Activated CD8-positive, alpha-beta memory T cell treated with anti-CD3 and anti-CD28 coated beads, Interleukin-2, amount 10 ng/mL, durations not matched to agents 7 days and 5 days (primary cell): ENCODE measurements at places on chromosomes 7 and 10. TPM values are rescaled to one million over a fixed set of nuclear protein-coding genes. Genes with fewer than 3 reads are reported as not detected.

The DENND2A gene
- total RNA-seq, result not detected

GRCh38 chr7:136194878-136195277 is 217.7 kb upstream of the MTPN start:
- no peak for DNase-seq

- DNase-seq, result no peak
Measured at GRCh38 chr10:14008740-14009080, 322.0 kb downstream of the FRMD4A start.

The RHBDD2 gene
- 48.0 TPM for total RNA-seq

- DNase-seq, result no peak
Measured at GRCh38 chr7:80666376-80666775, 27.9 kb downstream of the CD36 start.

The FAM25G gene
- total RNA-seq, result not detected

GRCh38 chr7:17370901-17371585 is 72.6 kb downstream of the AHR start:
- no peak for DNase-seq

The HOXA11 gene
- total RNA-seq, result not detected

DNA sequence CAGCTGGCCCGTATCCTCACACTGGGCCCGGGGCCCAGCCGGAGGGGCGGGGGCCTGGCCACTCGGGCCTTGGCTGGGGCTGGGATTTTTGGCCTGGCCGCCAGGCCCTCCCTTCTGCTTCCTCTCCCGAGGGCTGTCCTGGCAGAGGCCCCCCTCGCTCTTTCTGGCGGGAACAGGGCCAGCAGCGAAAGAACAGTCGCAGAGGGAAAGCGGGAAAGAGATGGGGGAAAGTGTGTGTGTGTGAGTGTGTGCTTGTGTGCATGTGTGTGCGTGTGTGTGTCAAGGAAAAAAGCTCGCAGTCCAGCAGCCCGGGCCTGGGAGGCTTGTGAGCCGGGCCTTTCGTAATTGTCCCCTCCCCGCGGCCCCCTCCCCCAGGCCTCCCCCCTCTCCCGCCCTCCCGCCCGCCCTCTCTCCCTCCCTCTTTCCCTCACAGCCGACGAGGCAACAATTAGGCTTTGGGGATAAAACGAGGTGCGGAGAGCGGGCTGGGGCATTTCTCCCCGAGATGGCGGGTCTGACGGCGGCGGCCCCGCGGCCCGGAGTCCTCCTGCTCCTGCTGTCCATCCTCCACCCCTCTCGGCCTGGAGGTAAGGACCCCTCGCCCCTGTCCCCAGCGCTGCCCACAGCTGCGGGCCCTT is at the start of gene ELN:
ELN (plus strand) TSS at position 491 of the 638 bp plus-strand sequence; CDS start at position 506, 15 bp downstream.
- no peak for DNase-seq

DNA sequence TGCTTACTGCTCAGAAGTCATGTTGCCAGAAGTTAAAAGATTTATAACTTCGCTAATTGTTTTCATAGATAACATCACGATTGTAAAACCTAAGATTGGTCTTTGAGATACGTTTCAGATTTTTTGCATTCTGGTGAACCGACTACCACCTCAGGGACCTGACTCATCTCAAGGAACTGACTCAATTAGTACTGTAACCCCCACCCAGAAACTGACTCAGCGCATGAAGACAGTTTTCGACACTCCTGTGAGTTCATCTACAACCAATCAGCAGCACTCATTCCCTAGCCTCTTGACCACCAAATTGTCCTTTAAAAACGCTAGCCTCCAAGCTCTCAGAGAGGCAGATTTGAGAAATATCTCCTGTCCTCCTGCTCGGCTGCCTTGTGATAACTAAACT is 72.3 kb downstream of the ELMO1 start:
- no peak for DNase-seq

DNA sequence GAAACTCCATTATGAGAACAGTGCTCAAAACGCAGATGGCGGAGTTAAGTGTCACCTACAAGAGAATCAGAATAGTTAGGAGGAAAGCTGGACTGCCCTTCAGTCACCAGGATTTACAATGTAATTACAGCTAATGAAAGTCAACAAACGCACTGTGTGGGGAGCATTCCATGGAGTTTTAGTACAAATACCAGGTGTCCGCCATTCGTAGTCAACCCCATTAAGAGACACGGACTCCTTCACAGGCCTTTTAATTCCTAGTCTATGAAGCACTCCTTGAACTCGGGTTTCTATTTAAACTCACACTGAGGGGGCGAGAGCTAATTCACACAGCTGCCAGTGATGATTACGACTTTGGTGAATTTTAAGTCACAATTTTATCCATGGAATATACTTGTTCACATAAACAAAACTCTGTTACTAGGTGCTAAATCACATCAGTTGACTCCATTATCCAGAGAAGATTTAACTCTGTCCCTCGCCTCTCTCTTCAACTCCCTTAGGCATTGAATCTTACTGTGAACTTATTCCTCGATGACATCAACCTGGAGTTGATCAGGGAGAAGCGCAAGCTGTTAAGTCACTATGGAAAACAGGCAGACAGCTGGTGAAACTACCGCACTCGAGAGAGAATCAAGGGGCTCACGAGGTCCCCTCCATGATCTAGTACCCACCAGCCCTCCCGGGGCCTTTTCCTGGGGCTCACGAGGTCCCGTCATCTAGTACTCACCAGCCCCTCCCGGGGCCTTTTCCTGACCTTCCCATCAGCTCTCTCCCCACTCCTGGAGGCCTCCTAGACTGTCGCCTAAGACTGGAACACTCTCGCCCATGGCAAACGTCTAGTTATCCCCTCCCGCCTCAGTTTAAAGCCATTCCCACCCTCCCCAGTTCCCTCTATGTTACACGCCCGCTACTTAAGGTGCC is 1.5 kb downstream of the ZFAND2A start:
- DNase-seq, result no peak

The TMEM178B gene
- total RNA-seq, result 1.9 TPM

DNA sequence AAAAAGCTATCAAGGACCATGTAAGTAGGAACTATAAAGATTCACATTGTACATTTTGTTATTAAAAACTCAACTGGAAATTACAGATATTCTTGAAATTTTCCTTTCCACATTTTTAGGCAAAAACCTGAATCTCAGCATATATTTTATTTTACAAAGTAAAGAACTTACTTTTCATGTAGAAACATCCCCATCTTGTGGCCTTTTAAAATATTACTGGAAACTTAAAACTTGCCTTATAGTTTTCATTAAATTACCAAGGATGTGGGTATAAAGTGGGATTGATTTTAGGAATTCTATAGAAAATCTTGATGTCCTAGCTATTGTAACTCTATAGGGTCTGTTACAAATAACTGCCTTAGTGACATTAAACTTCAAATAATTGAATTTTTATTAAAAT is 10.6 kb downstream of the DBF4 start:
- no peak for DNase-seq

The TMEM196 gene
- not detected for total RNA-seq

The TCAF2 gene
- 24.6 TPM for total RNA-seq

- DNase-seq, result no peak
Measured at GRCh38 chr10:123270221-123270620, 116.0 kb downstream of the BUB3 start.

GRCh38 chr7:108328174-108328651 is 128.0 kb downstream of the NRCAM start:
- DNase-seq, result no peak

DNA sequence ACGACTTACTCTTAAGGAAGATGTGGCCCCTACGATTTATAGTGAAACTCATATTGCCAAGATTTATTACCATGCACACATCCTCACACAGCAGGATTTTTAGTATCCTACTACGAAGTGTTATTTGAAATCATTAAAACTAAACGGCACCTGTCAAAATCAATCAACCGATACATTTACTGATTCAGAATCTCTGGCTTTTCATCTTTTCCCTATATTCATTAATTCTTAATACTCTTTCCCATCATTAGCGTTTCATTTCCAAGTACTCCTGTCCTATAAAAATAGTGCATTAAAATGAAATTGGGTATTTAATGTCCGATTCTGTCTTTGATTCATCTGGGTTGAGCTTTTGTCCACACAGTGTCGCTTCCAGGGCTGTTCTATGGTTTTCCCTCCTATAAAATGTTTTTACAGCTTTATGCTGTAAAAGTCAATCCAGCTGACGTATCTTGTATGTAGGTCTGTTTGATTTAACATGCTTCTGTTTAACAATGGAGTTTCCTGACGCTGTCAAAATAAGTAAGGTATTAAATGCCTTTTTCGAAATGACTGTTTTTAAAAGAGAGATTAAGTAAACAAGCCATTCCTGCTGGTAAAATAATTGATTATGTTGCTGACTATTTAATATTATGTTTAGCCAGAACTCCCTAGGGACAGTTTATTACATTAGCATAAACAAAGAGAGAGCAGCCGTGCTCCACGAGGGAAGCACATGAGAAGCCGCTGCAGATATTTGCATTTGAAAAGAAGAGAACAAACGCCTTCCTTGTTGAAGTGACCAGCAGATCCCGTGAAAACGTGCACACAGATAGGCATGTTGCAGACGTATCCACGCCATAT is 22.3 kb upstream of the SFMBT2 start:
- DNase-seq, result no peak

DNA sequence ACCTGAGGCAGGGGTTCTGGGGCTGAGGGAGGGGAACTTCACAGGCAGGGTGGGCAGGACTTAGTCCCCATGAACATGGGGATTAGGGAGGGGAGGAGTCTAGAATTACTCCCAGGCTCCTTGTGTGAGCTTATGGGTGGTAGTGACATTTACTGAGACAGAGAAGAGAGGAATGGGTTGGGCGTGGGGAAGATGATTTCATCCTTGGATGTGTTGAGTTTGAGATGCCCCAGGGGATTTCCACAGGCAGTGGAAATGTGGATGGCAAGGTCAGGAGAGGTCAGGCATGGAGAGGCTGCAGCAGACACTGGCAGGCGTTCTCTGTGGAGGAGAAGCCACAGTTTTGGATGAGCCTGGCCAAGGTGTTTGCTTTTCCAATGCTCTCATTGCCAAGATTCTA is 26.4 kb upstream of the GSDME start:
- DNase-seq, result no peak

- no peak for DNase-seq
Measured at GRCh38 chr7:106114716-106115383, 2.7 kb upstream of the SYPL1 start.

DNA sequence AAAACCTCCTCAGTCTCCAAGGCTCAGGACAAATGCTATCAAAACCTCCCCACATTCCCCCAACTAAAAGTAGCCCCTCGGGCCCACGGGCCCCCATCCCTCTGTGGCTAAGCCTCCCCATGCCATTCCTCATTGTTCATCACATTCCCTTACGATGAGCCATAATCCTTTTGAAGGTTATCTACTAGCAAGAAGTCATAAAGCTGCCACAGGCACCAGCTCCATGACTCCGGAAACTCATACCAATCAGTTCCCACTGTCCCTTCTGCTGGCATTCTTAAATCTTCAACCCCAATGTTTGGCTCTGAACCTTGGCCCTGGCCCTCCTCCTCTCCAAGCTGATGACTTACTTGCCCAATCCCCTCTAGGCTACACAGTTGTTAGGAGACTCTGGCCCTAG is 19.4 kb upstream of the TM9SF3 start:
- no peak for DNase-seq

- no peak for DNase-seq
Measured at GRCh38 chr10:48541144-48541795, 63.6 kb downstream of the ARHGAP22 start.

The VPS50 gene
- 17.8 TPM for total RNA-seq

The CPEB3 gene
- total RNA-seq, result 4.3 TPM

The TOMM7 gene
- 229 TPM for total RNA-seq
